ENCODE measurements at places on chromosomes 16 and 17.

DNA sequence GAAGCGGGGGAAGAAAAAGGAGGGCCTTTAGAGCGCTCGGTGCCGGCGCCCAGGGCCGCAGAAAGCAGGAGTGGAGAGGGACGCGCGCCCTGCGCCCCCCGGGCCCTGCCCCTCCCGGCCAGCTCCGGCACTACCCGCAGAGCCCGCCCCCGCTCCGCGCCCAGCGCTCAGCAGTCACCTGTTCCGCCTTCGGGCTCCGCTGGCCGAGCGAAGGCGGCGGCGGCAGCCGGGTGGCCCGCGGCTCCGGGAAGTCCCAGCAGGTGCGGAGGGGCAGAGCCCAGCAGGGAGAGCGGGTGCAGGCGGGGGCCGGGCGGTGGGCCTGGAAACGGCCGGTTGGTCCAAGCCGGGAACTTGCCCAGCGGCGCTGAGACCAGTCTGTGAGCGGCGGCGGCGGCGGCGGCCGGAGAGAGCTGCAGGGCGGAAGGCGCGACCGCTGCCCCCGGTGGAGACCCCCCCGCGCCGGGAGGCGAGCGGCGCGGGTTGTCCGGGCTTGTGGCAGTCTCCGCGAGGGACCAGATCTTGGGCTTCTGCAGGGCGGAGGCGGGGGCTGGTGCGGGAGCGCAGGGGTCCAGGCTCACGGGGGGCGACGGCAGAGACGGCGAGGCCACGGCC is 2.2 kb downstream of the IRX3 start:
- no peak for DNase-seq

DNA sequence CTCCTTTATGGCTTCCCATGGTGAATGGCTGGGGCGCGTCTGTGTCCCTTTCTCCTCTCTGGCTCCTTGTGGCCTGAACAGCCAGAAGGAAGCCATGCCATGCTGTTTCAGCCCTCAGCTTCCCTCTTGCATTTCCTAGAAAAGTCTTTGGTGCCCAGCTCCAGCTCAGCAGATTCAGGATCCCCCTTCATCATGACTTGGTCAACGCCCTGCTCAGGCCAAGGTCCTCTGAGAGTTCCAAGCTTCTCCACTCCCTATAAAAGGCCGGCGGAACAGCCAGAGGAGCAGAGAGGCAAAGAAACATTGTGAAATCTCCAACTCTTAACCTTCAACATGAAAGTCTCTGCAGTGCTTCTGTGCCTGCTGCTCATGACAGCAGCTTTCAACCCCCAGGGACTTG is at the start of gene CCL13:
CCL13 (plus strand) TSS at position 287 of the 400 bp plus-strand sequence; CDS start at position 334, 47 bp downstream.
- DNase-seq: no peak

- DNase-seq: no peak
These were observed 379.0 kb upstream of the SOX9 start for GRCh38 chr17:71741836-71742235.

GRCh38 chr17:82439194-82439828 is 11.2 kb downstream of the CYBC1 start:
- no peak for DNase-seq

DNA sequence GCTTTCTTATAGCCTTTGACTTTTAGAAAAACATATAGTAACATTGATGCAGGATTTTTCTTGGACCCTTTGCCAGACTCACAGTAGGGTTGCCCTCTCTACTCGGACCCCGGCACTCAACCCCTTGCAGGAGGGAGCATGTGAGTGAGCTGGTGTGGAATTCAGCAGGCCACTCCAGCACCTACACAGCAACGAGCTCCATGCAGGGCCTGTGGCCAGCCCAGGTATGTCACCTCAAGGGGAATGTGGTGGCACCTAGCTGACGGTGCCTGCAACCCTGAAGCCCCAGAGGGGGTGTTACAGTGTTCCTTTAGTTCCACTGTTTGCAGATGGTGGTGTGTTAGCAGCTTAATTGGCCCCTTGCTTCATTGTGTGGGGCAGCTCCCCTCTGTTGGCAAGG is 414.9 kb downstream of the KCNJ2 start:
- DNase-seq: no peak

DNA sequence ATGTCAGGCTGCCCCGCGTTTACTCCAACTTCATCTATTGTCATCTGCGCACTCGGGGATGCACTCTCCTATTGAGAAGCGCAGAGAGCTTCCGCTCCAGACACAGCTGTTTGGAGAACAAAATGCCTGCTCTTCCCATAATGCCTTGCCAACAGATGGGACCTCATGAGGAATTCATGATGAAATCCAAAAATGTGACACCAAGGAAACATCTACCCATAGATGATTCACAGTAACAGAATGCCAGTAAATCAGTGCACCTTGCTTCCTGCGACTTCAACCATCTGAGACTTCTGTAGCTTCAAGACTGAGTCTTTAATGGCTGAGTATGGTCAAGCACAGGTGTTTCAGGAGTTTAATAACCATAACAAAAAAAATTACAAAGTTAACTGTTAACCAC is 1144.9 kb upstream of the GOT2 start:
- DNase-seq: no peak

DNA sequence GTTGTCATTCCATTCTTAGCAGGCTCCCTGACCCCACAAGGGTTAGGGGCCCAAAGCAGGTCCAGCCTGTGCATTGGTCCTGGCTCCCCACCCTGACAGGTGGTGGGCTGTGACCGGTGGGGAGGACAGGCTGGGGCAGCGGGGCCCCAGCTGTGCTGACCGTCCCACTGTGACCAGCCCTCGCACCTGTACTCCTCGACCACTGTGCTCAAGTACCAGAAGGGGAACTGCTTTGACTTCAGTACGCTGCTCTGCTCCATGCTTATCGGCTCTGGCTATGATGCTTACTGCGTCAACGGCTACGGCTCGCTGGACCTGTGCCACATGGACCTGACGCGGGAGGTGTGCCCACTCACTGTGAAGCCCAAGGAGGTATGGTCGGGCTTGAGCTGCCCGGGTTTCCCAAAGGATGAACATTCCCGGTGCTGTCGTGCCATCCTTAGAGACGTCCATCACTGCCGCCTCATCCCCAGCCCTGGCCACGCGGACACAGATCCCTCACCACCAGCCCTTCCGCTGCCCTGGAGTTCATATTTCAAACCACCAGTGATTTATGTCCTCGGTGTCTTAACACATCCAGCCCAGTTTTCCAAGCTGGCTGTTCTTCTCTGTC is 7.3 kb downstream of the DRC7 start:
- DNase-seq: no peak

- DNase-seq: no peak
These were observed 123.2 kb upstream of the LHX1 start for GRCh38 chr17:36813957-36814563.

DNA sequence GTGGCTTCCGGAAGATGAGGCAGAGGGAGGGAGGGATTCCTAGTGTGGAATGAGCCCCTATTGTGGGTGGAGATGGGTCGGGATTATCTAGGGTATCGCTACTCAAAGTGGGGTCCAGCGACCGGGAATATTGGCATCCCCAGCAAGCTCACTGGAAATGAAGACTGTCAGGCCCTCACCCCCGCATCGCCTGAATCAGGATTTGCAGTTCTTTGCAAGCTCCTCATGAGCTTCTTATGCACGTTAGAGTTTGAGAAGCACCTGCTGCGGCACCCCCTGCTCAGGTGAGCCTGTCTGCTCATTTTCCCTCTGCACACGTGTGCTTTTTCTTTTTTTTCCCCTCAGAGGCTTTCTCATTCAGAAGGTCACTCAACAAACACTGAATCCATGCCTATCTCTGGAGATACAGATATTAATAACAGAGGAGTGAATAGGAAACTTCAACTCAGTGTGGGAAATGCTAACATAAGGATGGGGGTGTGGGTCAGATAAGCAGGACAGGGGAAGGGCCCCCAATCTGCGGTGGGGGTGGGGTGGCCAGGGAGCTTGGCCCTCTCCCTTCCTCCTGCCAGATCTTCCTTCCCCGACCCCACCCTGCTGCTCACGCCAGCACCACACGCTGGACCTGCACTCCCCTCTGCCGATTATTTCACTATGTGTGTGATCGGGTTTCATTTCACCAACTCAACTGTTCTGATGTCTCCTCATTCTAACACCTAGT is 67.7 kb upstream of the NFAT5 start:
- no peak for DNase-seq

DNA sequence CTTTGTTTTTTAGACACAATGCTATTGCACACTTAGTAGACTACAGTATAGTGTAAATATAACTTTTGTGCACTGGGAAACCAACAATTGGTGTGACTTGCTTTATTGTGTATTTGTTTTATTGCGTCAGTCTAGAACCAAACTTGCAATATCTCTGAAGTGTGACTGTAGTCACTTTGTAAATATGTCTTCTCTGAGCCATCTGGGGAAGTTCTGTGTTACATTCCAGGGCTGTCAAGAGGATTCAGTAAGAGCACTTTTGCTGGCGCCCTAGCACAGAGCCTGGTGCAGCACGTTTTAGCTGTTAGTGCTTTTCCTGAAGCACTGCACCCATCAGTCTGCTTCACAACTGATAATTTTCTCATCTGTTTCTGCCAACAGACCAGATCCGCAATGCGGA is 73.2 kb downstream of the NT5M start:
- DNase-seq: peak; percentile 15

- DNase-seq: no peak
These were observed 803 bp upstream of the TLCD2 start for GRCh38 chr17:1710807-1711553.

- no peak for DNase-seq
These were observed 30.6 kb downstream of the ZFHX3 start for GRCh38 chr16:73017321-73017720.

GRCh38 chr17:49725452-49726130 is 17.8 kb upstream of the SLC35B1 start:
- DNase-seq: no peak

DNA sequence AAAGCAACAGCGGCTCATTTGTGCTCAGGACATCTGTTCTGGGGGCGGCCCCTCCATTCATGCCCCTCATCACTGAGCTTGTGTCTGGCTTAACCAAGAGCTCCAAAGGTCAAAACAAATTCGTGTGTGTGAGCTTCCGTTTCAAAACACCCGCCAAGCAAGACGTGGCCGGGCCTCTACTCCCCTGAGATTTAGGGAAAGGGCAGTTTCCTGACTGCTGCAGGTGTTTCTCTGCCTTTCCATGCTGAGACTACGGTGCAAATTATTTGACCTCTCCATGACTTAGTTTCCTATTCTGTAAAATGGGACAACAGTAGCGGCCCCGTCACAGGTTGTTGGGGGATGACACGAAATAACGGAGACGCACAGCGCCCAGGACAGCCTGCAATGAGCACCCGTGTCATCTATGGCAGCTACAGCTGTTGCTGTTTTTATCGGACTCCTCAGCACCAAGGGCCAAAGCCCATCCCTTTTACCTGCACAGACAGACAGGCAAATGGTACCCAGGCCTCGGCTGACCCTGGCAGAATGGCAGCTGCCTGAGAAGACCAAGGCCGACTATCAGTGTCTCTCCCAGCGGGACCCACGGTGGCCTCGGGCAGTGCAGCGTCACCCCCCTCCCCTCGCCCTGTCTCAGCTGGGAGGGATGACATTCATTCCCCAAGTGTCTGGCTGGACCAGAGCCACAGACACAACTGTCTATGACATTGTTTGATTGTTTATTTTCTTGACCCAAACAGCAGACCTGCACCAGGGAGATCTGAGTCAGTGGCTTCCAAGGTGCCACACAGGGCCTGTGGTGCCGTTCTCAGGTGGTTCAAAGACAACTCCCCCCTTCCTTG is 50.7 kb upstream of the DOC2B start:
- DNase-seq: no peak

GRCh38 chr17:5430413-5430999 is 8.4 kb downstream of the C1QBP start:
- no peak for DNase-seq

DNA sequence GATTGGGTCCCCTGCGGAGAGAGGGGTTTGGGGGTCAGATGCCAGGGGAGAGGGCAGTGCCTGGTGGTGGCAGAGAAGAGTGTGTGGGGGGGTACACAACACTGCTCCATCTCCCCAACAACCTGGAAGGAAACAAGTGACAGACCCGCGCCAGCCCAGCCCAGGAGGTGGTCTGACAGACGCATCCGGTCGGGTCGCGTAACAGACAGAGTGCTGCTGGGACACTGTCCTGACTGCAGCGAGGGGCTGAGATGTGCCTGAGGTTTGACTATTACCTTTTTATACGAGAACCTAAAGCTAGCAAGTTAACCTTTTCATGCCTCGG is 16.2 kb downstream of the UNC13D start:
- DNase-seq: no peak

DNA sequence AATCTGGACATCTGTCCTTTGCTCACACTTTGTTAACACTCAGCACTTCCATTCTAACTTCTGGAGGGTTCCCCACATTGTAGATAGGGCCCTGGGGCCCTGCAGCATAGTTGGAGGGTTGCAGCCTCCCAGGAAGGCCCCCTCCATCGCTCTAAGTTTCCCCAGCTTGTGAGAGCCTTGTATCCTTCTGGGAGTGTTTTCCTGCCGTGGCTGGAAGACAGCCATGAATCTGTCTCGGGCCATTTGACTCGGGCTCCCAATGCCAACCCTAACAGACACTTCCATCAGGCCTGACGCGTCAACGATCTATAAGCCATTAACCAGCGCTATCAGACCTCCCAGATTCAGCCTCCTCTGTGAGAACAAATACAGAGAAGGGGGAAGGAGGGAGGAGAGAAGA is 263.7 kb upstream of the RPL38 start:
- DNase-seq: no peak

DNA sequence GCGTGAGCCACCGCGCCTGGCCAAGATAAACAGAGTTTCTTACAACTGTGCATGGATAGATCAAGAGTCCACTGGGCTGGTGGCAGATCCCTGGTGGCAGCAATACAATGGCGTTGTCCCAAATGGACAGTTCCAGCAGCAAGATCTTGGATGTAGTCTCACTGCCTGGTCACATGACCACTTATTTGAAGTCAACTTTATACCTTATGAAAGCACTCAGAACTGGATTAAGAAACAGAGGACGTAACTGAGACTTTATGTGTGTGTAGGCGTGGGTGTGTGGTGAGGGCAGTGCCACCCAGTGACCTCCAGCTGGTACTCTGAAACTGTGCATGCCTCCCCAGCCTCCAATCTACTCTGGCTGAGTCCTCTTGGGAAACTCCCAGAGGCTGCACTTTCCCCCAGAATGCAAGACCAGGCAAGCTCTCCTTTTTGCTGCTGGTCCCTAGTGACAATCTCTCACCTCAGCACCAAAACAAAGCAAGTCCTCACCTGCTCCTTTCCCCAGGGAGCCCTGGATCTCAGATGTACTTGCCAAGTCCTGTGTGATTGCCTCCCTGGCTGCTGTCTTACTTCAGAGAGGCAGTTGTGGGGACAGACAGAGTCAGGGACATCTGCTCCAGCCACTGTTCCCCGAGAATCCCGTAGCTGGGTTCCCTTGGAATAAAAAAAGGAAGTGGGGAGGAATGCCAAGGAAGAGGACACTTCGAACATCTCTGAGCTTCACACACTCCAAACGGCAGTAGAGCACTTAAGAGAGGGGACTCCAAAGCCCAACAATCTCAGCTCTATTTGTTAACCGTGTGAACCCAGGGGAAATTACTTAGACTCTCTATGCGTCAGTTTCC is 11.7 kb upstream of the ST6GALNAC2 start:
- DNase-seq: no peak

DNA sequence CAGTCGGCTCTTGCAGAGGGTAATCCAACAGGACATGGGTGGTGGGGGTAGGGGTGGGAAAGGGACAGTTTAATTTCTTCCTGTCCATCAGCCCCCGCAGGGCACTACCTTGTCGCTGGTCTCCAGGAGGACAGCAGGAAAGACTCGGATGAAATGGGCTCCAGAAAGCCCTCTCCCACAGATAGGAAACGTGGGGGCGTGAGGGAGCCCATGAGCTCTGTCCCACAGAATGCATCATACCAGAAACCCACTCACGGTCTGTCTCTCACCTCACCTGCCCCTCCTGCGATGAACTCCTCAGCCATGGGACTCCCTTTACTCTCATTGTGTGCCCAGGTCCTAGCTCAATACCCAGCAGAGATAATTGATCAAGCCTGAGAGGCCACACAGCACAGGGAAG is 240.1 kb downstream of the GSG1L start:
- no peak for DNase-seq

- DNase-seq: no peak
These were observed 97.7 kb downstream of the CBLN1 start for GRCh38 chr16:49183911-49184310.

All from amniotic stem cell (primary cell).